GM10248 (cell line): ENCODE measurements at places on chromosomes 7 and 10.

DNA sequence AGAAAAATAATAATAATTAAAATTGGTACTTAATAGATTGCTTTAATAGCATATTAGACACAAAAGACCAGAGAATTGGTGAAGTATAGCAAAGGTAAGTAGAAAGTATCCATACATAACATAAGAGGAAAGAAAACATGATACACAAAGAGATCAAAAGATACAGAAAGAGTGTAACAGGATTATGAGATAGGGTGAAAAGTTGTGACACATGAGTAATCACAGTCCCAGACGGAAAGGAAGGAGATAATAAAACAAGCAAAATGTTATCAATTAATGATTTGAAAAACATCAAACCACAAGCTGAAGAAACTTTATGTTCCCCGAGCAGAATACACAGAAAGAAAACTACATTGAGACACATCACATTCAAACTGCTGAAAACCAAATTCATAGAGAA lies 10.5 kb downstream of the TCAF1 start:
- no peak for DNase-seq

- DNase-seq = no peak
These were observed 4.9 kb downstream of the DYNC1I1 start for GRCh38 chr7:95777269-95777668.

DNA sequence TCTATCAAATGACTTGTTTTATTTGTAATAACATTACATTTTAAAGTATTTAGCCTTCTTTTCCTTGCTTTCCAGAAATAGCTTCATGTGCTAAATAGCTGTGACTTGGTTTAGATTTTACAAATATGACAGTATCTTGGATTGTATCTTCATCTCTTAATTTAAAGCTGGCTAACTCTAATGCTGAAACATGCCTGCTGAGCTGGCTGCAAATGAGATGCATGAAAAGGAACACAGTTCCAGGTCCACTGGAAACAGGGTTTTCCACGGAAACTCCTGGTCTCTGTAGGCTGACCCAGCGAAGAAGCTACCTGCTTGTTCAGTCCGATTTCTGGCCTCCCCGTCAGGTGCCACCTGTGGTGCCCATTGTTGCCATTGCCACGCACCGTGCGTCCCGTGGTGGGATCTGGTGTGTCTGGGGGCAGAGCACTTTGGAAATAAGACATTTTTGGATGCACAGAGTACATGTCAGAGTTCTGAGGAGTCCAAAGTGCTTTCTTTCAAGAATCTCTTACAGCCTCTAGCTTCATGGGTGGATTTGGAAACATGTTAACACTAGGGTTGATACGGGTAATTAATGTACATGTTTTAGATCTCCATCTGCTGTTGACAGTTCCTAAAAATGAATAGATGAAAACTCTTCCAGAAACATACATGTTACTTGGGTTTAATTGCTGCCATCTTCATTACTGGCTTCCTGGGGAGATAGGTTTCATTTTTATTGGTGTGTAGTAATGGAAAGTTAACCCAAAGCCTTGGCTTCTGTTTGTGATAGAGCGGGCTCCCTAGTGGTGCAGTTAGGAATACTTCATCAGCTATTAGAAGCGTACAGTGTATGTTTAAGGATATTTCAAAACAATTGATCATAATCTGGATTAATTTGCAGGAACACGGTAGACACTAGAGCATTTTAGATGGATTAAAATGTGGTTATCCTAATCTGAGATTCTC lies 45.0 kb downstream of the SHH start:
- no peak for DNase-seq

DNA sequence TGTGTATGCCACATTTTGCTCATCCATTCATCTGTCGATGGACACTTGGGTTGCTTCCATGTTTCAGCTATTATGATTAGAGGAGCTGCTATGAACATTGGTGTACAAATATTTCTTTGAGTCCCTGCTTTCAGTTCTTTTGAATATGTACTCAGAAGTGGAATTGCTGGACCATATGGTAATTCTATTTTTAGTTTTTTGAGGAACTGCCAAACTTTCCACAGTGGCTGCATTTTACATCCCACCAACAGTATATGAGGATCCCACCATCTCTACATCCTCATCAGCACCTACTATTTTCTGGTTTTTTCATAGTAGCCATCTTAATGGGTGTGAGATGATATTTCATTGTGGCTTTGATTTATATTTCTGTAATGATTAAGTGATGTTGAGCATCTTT lies 44.7 kb upstream of the ZMIZ2 start:
- DNase-seq = no peak

DNA sequence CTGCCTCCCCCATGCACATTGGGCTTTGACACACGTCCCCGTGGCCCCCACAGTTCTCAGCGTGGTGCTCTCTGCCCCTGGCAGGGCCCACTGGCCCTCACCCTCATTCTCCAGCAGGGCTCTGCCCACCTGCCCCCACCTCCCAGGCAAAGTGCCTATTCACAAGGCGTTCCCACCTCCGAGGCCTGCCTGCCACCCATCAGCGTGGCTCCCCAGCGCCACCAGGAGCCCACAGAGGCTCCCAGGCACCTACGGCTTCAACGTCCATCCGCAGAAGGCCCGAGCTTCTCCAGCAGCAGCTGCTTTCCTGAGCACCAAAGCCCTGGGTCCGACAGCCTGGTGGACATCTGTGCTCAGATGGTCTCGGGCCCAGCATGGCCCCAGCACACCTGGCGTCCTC lies 211.8 kb upstream of the PPP2R2D start:
- no peak for DNase-seq

- DNase-seq = no peak
These were observed 36.2 kb downstream of the COX15 start for GRCh38 chr10:99695761-99696160.

- peak; percentile 30 for DNase-seq
These were observed 629.8 kb downstream of the KCNMA1 start for GRCh38 chr10:77007834-77008233.

DNA sequence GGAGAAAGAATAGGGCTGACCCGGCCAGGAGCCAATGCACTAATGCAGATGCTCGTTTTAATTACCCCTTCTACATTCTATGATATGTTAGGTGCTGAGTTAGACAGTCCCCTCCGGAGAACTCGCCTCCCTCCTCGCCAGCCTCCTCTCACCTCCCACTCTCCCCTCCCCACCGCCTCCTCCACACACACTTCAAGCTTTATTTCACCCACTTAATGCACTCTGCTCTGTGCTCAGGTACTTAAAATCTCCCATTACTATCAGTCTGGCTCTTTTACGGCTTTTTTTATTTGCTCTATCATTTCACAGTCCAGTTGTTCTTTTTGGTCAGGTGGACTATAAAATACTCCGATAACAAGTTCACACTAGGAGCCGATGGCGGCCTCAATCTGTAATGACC lies 231.6 kb downstream of the TEX36 start:
- no peak for DNase-seq

GRCh38 chr10:75754096-75754831 lies 322.8 kb downstream of the LRMDA start:
- no peak for DNase-seq

GRCh38 chr7:24718977-24719491 lies 38.2 kb downstream of the GSDME start:
- DNase-seq = peak; percentile 70
